Cardiac fibroblast (primary cell): ENCODE measurements at places on chromosomes 11 and 22.

DNA sequence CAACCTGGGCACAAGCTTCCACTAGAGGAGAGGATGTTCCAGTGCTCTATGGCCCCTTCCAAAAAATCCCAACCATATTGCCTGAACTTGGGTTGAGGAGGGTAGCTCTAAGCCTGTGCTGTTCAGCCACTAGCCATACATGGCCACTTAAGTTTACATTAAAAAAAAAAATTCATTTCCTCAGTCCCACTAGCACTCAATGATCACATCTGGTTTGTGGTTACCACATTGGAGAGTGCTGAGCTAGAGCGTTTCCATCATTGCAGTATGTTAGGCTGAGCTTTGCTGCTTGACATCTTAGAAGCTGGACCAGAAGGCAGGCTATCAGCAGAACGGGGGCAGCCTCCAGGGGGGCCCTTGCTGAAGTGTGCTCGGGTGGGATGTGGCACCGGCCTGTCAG, 43.5 kb upstream of the CYP2D6 start:
- DNase-seq, result no peak

DNA sequence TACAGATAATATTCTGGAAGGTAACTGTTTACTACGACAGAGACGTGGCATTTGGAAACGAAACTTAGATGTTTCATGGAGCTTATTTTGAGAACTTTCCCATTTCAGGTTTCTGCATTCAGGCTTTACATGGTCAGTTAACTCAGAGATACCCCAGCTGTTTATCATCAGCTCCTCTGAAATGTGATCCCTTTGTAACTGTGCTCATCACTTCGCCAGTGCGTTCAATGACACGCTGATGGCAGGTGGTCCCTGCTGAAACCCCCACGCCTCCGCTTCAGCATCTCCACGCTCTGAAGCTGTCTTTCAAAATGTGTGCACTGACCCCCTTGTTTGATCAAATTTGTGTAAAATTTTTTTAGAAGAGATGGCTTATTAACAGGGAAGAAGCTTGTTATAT, 30.5 kb downstream of the ALG12 start:
- no peak for DNase-seq

- DNase-seq, result no peak
These were observed 27.8 kb upstream of the CCDC134 start for GRCh38 chr22:41772645-41773044.

DNA sequence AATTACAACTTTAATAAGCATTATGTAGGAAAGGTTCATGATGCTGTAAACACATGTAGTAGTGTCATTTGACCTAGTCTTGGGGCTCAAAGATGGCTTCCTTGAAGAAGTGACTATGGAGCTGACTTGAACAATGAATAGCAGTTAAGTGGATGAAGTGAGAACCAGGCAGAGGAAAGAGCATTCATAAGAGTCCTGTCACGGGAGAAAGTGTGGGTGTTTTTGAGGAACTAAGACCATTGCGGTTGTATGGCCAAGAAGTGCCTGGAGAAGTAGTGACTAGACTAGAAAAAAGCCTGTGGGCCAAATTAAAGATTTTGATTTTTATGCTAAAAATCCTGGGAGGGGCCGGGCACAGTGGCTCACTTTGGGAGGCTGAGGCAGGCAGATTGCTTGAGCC, 7.2 kb upstream of the IL18BP start:
- no peak for DNase-seq
